RWPE2 (cell line): ENCODE measurements at places on chromosomes 12 and 14.
A peak's percentile ranks its signal among the peaks of the same experiment; 100 is the strongest.

DNA sequence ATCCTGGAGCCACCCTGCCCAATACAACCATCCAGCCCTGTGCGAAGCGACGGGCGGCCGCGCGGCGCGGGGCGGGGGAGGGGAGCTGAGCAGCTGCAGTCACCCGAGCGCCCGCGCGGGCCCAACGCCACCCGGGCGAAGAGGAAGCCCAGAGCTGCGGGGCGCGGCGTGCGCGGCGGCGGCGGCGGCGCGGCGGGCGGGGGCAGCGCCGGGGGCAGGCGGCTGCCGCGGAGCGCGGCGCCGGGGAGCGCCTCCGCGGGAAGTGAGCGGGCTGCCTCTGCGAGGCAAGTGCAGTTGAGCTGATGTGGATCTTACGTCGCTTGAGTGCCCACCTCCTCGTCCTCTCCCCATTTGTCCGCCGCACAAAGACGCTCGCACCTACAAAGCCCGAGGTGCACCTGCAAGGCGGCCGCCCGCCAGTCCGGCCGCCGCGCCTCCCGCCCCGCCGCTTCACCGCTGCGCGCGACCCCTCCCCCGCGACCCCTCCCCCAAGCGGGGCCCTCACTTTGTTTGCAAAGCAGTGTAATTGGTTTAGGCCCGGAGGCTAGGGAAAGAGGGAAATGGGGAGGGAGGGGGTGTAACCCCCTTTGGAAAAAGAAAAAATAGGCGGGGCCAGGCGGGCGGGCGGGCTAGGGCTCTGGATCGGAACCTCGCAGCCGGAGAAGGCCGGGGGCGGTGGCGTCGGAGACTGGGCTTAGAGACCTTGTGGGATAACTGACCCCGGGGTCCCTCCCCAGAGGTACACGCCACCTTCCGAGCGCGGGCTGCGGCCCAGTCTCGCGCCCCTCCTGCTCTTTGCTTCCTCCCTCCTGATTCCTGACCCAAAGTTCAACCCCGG lies at the start of the genes FOXA1 and TTC6:
Gene FOXA1 (minus strand): TSS at position 279 of the 838 bp plus-strand sequence. CDS start 277 bp downstream, at position 2.
Gene TTC6 (plus strand): TSS at position 659 of the 838 bp plus-strand sequence. CDS start 26,436 bp downstream, outside the sequence.
- peaks cover 14% of the 10 kb centered on the region for H3K36me3 ChIP-seq
- peak within 1 kb of the TSS; percentile 88 for H3K4me3 ChIP-seq
- peak within 1 kb of the TSS; percentile 93 for H3K27ac ChIP-seq
- peak; percentile 82 for DNase-seq
- peaks cover 9% of the 10 kb centered on the region for H3K4me1 ChIP-seq

GRCh38 chr12:118136559-118137003 lies 657 bp downstream of the PEBP1 start:
- peaks cover 5% of the 10 kb centered on the region for H3K4me1 ChIP-seq
- H3K27me3 ChIP-seq = no peaks in the 10 kb centered on the region
- H3K27ac ChIP-seq = peak overlapping the region; percentile 35
- DNase-seq = no peak
- H3K4me3 ChIP-seq = peak overlapping the region; percentile 66

DNA sequence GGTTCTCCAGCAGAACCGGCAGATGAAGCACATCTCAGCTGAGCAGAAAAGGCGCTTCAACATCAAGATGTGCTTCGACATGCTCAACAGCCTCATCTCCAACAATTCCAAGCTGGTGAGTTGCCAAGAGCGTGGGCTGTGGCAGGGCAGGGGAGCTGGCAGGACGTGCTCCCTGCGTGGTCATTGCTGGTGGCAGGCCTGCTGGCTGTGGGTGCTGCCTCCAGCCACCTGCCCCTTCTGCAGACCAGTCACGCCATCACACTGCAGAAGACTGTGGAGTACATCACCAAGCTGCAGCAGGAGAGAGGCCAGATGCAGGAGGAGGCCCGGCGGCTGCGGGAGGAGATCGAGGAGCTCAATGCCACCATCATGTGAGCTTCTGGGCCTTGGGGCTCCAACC lies 35.8 kb downstream of the IL31 start:
- H3K4me3 ChIP-seq = no peak overlapping the region
- H3K36me3 ChIP-seq = peaks cover 46% of the 10 kb centered on the region
- no peaks in the 10 kb centered on the region for H3K4me1 ChIP-seq
- H3K27me3 ChIP-seq = no peaks in the 10 kb centered on the region

- no peak overlapping the region for H3K27ac ChIP-seq
- no peak for DNase-seq
- no peaks in the 10 kb centered on the region for H3K36me3 ChIP-seq
- H3K4me3 ChIP-seq = no peak overlapping the region
- H3K4me1 ChIP-seq = no peaks in the 10 kb centered on the region
Measured at GRCh38 chr14:70366911-70367310, 7.4 kb upstream of the COX16 start.

DNA sequence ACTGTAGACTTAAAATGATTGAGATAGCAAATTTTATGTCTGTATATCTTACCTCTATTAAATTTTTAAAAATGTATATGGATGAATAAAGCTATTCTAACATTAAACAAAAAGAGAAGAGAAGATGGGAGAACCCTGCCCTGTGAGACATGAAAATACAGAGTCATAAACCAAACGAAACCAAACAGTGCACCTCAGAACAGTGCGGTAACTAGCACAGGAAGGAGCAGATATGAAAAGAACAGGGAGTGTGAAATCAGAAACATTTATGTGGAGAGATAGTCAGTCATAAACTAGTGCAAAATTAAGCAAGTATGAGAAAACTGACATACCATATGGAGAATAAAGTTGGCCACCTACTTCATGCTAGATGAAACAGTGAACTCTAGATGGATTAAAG lies 135.1 kb downstream of the ERC1 start:
- peaks cover 13% of the 10 kb centered on the region for H3K4me1 ChIP-seq
- no peaks in the 10 kb centered on the region for H3K27me3 ChIP-seq
- no peak overlapping the region for H3K27ac ChIP-seq
- H3K4me3 ChIP-seq = no peak overlapping the region
- peaks cover 8% of the 10 kb centered on the region for H3K36me3 ChIP-seq

DNA sequence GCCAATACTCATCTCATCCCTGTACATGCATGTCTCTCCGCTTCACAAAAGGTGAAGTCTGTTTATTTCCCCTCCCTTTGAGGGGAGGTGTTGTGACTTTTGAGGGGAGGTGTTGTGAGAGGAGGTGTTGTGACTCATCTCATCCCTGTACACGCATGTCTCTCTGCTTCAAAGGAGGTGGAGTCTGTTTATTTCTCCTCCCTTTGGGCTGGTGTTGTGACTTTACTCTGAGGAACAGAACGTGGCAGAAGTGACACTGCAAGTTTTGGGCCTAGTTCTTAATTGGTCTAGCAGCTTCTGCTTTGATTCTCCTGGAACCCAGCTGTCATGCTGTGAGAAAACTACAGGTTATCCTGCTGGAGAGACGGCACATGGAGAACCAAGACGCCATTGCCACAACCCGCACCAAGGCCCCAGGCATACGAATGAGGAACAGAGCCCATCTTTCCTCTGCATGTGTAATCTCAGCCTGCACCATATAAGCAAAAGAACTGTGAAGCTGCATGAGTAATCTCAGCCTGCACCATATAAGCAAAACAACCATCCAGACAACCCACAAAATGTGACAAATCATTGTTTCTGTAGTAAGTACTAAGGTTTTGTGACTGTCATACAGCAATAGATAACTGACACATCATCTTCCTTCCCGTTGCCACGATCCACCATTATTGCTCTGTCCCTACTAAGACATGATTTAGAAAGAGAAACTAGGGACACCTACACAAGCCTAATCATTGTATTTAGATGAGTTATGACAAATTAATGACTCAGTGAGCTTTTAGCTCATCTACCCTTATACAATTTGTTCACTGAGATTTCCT lies 30.0 kb downstream of the GALNT4 start:
- peaks cover 11% of the 10 kb centered on the region for H3K36me3 ChIP-seq
- no peaks in the 10 kb centered on the region for H3K4me1 ChIP-seq
- no peak overlapping the region for H3K27ac ChIP-seq
- H3K4me3 ChIP-seq = no peak overlapping the region
- no peak for DNase-seq
- no peaks in the 10 kb centered on the region for H3K27me3 ChIP-seq

- H3K27me3 ChIP-seq = no peaks in the 10 kb centered on the region
- no peak for DNase-seq
- H3K36me3 ChIP-seq = no peaks in the 10 kb centered on the region
- no peak overlapping the region for H3K4me3 ChIP-seq
Measured at GRCh38 chr12:82182601-82183190, 175.5 kb downstream of the CCDC59 start.

DNA sequence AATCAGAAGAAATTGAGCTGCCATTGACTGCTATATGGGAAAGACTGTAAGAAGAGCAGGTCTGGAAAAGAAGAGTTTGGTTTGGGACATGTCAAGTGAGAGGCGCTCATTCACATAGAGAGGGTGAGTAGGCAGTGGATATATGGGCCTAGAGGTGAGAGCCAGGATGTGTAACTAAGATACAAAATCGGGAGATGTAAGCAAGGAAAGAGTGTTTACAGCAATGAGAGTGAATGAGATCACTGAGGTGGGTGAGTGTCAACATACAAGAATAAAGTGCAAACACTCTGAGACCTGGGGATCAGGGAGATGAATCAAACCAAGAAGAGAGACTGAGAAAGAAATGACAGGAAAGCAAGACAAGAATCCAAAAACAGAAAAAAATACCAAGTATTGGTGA lies 58.0 kb upstream of the RTRAF start:
- H3K4me1 ChIP-seq = no peaks in the 10 kb centered on the region
- no peaks in the 10 kb centered on the region for H3K27me3 ChIP-seq
- H3K27ac ChIP-seq = no peak overlapping the region
- no peaks in the 10 kb centered on the region for H3K36me3 ChIP-seq
- H3K4me3 ChIP-seq = no peak overlapping the region
- DNase-seq = no peak

GRCh38 chr12:85872497-85873091 lies 1.5 kb upstream of the NTS start:
- no peak overlapping the region for H3K4me3 ChIP-seq
- no peaks in the 10 kb centered on the region for H3K27me3 ChIP-seq
- H3K27ac ChIP-seq = no peak overlapping the region
- no peak for DNase-seq
- no peaks in the 10 kb centered on the region for H3K36me3 ChIP-seq
- no peaks in the 10 kb centered on the region for H3K4me1 ChIP-seq

DNA sequence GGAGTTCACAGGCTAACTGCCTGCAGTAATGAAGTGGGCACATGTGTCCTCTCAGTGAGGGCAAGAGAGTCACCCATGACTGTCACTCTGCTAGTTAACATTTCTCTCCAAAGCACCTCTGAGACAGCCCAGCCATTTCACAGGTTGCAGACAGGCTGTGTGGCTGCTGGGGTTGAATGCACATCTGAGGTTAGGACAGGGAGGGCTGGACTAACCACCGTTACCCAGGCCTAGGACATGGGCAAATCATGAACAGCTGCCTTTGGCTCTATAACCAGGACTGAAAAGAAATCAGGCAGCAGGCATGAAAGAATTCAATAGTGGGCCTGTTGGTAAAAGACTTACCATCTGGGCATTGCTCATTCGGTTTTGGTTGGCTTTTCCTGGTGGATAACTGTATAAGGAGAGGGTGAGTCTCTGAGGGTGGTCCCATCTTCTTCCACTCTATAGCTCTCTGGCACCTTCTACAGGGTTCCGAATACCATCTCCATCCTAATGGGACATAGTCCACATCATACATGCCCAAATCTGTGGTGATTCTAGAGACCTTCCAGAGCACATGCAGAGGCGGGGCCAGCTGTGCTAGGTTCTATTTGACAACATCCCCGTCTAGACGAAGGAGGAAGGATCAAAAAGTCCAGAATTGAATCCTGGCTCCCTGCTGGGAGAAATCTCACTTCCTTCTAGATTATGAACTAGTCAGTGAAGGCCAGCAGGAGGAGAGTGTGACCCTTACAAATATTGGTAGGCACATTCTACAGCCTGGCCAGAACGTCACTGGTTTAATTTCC lies 10.8 kb downstream of the CRACR2A start:
- H3K4me3 ChIP-seq = no peak overlapping the region
- no peaks in the 10 kb centered on the region for H3K27me3 ChIP-seq
- no peaks in the 10 kb centered on the region for H3K4me1 ChIP-seq
- H3K27ac ChIP-seq = no peak overlapping the region

DNA sequence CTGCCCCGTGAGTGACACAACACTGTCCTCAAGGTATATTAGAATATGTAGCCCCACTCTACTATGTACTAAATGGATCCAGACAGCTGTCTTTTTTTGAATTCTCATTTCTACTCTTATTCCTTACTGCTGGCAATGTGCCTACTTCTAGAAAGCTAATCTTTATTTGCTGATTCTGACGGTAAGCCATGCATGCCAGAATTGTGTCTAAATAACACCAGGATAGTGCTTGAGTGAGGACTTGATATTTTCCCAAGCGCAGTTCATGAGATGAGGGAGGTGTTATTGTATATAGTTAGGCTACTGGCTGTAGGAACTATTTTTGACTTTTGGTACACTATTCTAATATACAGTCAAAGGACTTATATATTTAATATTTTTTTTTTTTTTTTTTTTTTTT lies 316.2 kb upstream of the NAV3 start:
- no peak overlapping the region for H3K4me3 ChIP-seq
- H3K36me3 ChIP-seq = no peaks in the 10 kb centered on the region
- no peaks in the 10 kb centered on the region for H3K4me1 ChIP-seq
- H3K27ac ChIP-seq = no peak overlapping the region

DNA sequence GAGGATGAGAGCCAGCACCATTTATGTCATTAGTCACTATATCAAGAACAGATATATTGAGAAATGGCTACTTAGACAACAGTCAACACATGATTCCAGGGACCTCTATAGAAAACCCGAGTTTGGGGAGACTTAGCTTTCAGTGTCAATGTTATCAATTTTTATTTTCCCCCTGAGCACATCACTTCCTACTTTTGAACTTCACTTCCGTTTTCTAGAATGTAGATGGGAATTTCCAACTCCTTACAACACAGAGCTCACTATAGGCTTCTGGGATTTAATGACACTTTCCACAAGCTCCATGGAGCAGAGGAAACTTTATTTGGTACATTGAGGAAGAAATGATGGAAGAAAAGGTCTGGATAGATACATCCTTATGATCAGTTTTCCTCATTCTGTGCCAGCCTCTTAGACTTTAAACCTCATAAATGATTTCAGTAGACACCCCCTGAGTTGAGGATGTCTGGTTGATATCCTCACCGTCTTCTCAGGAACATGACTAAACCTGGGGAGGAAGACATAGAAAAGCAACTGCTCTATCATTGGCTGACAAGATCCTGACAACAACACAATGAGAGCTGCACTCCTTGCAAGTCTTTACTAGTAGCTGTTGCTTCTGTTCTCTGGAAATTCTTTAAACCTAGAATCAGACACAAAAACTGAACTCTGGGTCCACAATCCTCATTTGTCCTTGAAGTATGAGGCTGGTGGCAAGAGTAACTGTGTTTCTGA lies 449.4 kb upstream of the OR4E1 start:
- H3K36me3 ChIP-seq = no peaks in the 10 kb centered on the region
- DNase-seq = no peak
- H3K4me3 ChIP-seq = no peak overlapping the region
- no peaks in the 10 kb centered on the region for H3K27me3 ChIP-seq
